HCT116 (cell line): ENCODE measurements at places on chromosomes 7 and 10. TPM values are rescaled to one million over a fixed set of nuclear protein-coding genes. Genes with fewer than 3 reads are reported as not detected.

DNA sequence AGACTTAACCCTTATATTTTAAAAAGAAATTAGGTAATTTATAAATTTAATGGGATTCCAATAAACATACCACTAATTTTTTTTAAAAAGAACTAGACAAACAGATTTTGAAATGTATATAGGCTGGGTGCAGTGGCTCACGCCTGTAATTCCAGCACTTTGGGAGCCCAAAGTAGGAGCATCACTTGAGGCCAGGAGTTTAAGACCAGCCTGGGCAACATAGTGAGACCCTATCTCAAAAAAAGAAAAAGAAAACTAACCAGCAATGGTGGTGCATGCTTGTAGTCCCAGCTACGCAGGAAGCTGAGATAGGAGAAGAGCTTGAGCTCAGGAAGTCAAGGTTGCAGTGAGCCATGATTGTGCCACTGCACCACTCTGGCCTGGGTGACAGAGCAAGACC is 62.7 kb downstream of the EZH2 start:
- H3K4me1 ChIP-seq: peaks cover 7% of the 10 kb centered on the region
- no peaks in the 10 kb centered on the region for H3K27me3 ChIP-seq
- peaks cover 48% of the 10 kb centered on the region for H3K36me3 ChIP-seq
- DNase-seq: no peak

POLR3A gene
- 26.6 TPM for total RNA-seq

GRCh38 chr7:130314305-130314704 is 21.3 kb downstream of the CPA4 start:
- no peaks in the 10 kb centered on the region for H3K4me1 ChIP-seq
- H3K27me3 ChIP-seq: no peaks in the 10 kb centered on the region
- H3K4me3 ChIP-seq: no peak overlapping the region
- H3K36me3 ChIP-seq: no peaks in the 10 kb centered on the region
- no peak overlapping the region for H3K27ac ChIP-seq

DNA sequence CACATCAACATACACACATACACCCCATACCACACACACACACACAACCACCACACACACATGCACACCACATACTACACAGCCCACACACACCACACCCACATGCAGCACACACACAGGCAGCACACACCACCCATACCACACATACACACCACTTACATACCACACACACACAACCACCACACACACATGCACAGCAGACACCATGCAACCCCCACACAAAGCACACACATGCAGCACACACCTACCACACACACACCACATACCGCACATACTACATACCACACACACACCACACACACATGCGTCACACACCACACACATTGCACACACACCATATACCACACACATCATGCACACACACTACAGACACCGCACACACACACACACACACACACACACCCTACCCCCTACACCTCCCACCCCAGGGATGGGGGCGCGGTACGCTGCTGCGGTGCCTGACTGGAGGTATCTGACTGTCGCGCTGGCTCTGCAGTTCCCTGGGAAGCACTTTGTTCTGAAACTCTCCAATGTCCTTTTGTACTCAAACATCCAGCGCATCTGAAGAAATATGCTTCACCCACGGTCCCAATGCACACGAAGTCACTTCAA is 5.4 kb upstream of the TRPV6 start:
- H3K27me3 ChIP-seq: peaks cover 9% of the 10 kb centered on the region; the same call in 1 of the 2 replicates
- no peak for DNase-seq
- H3K4me3 ChIP-seq: no peak overlapping the region
- no peak overlapping the region for H3K27ac ChIP-seq
- no peaks in the 10 kb centered on the region for H3K36me3 ChIP-seq
- peaks cover 1% of the 10 kb centered on the region for H3K4me1 ChIP-seq

DNA sequence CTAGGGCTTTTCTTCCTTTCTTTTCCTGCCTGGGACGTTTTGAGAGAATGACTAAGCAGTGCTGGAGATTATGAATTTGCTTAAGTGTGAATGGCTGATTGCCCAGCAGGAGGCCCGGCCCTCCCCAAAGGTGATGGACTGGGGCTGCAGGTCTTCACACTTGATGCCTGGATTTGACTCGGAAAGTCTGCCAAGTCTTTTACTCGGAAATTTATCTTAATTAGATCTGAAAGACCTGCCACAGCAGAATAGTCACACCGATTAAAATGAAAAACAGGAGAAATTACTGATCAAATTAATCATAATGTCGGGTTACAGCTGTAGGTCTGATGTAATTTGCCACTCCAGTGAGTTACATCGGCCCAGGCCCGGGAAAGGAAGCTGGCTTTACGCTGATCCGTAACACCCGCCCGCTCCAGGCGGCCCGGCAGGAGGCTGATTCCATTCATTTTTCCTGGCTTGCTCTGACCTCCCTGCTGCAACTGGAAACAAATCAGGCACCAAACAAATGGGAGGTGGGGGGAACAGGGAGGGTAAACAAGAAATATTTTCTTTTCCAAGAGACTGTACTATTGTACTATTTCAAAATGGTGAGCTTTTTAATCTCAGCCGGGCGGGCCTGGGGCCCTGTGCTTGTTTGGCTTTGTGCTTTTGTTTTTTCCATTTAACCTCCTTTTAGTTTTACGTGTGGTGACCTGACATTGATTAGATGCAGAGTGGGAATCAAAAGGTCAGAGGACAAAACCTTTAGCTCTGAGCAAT is 212.4 kb upstream of the YAE1 start:
- no peak overlapping the region for H3K4me3 ChIP-seq
- H3K27ac ChIP-seq: no peak overlapping the region
- peaks cover 24% of the 10 kb centered on the region for H3K27me3 ChIP-seq
- no peaks in the 10 kb centered on the region for H3K4me1 ChIP-seq
- DNase-seq: no peak

TRPV5 gene
- total RNA-seq: not detected

DNA sequence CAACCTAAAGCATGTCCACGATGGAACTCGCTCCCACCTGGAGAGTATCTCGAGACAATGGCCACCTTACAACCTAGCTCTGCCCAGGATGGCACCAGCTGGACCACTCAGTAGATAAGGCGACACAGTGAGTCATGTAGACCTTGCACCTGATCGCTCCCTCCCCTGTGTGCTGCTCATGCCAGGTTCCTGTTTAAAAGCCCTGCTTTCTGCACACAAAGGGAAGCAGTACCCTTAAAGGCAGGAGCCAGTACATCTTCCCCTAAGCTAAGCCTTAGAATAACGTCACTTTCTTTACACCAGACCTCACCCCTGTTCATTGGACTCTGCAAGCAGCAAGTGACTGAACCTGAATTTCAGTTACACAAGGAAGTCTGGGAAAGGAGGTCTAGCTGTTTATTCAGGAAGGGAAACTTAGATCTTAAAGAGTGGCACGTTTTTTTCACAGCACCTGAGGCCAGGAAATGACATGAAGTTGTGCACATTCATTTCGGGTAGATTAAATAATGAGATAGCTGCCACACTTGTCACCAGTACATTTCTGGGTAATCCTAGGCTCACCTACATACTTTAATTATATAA is 117.9 kb downstream of the MTPAP start:
- no peak for DNase-seq
- no peak overlapping the region for H3K4me3 ChIP-seq
- H3K4me1 ChIP-seq: no peaks in the 10 kb centered on the region
- no peaks in the 10 kb centered on the region for H3K36me3 ChIP-seq
- no peaks in the 10 kb centered on the region for H3K27me3 ChIP-seq

FFAR4 gene
- total RNA-seq: not detected

CYP3A7 gene
- total RNA-seq: not detected

KDM7A gene
- total RNA-seq: 11.6 TPM

GRCh38 chr7:29424984-29425309 is 138.7 kb upstream of the PRR15 start:
- no peak for DNase-seq
- no peaks in the 10 kb centered on the region for H3K27me3 ChIP-seq

DNA sequence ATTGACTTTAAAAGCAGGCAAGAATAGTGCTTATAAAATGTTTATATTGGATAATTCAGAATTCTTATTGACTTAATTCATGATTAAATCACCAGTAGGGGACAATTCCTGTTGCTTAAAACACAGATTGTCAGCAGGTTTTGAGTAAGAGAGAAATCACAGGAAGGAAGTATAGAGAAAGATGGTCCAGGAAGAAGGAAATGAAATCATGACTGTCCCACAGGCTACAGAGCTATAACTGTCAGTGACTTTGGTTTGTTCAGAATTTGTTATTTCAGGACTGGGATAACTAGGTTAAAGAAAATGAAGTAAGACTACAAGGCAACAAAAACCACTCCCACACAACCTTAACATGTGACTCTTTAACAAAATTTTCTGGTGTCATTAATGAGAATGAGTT is 6.8 kb downstream of the GNGT1 start:
- no peaks in the 10 kb centered on the region for H3K27me3 ChIP-seq
- peaks cover 16% of the 10 kb centered on the region; the same call in 1 of the 2 replicates for H3K4me1 ChIP-seq
- DNase-seq: no peak

DNA sequence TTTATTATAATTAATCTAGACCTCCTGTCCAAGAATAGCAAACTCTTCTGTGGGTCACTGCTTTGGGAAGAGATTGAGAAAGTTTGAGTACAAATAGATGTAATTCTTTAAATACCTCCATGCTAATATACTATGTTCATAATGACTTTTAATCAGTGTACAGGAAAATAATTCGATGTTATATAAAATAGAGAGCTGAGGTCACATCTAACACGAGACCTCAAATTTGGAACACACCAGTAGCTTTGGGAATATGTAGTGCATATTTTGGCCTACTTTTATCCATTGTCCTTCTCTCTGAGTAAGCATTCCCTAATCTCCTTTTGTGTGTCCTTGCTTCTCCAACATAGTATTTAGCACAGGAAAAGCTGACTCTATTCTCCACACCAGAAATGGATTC is 27.3 kb upstream of the CABCOCO1 start:
- H3K4me3 ChIP-seq: no peak overlapping the region
- no peaks in the 10 kb centered on the region for H3K27me3 ChIP-seq
- no peak overlapping the region for H3K27ac ChIP-seq
- no peak for DNase-seq

DNA sequence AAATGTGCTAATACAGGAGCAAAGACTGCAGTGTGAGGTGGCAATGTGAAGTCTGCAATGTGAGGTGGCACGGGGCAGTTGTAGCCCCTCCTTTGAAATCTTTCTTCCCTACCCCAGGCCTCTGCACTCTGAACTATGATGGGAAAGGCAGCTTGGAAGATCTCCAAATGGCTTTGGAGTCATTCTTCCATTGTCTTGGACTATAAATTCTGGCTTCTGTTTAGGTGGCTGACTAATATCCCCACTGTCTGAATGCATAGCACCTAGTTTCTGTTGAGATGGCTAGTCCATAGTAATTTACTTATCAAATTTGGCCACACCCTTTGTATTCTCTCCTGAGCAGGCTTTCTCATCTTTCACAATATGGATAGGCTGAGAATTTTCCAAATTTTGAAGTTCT is 175.0 kb downstream of the CFTR start:
- H3K36me3 ChIP-seq: no peaks in the 10 kb centered on the region
- no peaks in the 10 kb centered on the region for H3K4me1 ChIP-seq
- H3K27ac ChIP-seq: no peak overlapping the region
- H3K4me3 ChIP-seq: no peak overlapping the region
- no peak for DNase-seq

AASS gene
- total RNA-seq: 5.1 TPM

DNA sequence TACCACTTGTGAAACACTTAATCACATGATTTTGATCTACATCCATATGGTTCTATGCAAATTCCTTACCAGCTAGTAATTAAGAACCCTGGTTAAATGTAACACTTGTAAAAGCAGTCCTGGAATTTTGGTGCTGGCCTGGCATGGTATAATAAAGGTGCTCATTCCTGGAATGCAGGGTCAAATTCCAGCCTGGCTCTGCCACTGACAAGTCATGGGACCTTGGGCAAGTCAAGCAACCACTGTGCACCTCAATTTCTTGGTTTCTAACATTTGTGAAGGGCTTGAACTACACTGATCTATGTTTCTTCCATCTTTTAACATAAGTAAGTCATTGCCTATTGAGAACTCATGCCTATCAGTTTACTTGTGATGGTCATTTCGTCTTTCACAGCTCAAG is 91.9 kb upstream of the PIK3CG start:
- peaks cover 94% of the 10 kb centered on the region for H3K4me1 ChIP-seq
- peak overlapping the region; percentile 87 for H3K27ac ChIP-seq
- peak; percentile 21 for DNase-seq
- no peaks in the 10 kb centered on the region for H3K27me3 ChIP-seq
- H3K36me3 ChIP-seq: no peaks in the 10 kb centered on the region

- no peaks in the 10 kb centered on the region for H3K27me3 ChIP-seq
- no peak for DNase-seq
- H3K4me1 ChIP-seq: no peaks in the 10 kb centered on the region
- H3K27ac ChIP-seq: no peak overlapping the region
- H3K36me3 ChIP-seq: no peaks in the 10 kb centered on the region
- H3K4me3 ChIP-seq: no peak overlapping the region
Measured at GRCh38 chr7:82152858-82153257, 290.7 kb downstream of the CACNA2D1 start.

TMEM236 gene
- 0.07 TPM for total RNA-seq

DNA sequence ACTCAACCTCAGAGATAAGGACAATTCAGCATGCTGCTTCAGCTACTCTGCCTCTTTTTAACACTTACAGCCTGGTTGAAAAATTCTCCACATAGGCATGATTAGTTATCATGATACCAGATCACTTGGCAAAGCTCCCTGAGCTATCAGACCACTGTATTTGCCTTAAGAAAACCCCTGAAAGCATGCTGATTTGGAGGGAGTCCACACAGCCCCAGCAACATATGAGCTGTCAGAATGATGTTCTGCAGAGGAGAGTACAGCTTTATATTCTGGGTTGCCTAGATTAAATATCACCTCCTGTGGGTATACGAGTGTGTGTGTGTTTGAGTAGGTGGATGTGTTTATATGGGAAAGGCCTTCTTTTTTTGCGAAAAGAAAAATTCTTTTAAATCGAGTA is 170.2 kb upstream of the CHRM2 start:
- H3K4me1 ChIP-seq: no peaks in the 10 kb centered on the region
- H3K36me3 ChIP-seq: no peaks in the 10 kb centered on the region
- no peaks in the 10 kb centered on the region for H3K27me3 ChIP-seq
- no peak overlapping the region for H3K27ac ChIP-seq
- H3K4me3 ChIP-seq: no peak overlapping the region

- H3K4me1 ChIP-seq: no peaks in the 10 kb centered on the region
- no peaks in the 10 kb centered on the region for H3K36me3 ChIP-seq
- no peaks in the 10 kb centered on the region for H3K27me3 ChIP-seq
- DNase-seq: no peak
- H3K4me3 ChIP-seq: no peak overlapping the region
Measured at GRCh38 chr10:27433976-27434375, 70.1 kb upstream of the RAB18 start.

DNA sequence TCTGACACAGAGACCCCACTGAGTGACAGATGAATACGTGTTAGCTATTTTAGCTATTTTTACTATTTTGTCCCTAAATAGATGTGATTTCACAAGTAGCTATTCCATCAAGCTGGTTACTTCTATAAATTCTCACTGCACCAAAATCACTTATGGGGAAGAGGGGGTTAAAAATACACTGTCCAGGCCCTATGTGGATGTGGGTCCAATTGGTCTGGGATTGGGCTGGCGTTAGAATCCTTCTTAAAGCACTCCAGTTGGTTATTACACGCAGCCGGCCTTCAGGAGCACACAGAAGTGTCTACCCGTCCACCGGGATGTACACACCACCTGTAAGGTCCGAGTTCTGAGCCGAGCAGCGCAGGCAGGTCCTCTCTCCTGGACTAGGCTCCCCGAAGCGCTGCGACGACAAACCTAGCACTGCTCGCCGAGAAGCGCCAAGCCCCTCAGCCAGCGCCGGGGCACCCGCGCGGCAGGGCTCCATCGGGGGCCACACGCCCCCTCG is 222.3 kb upstream of the MKLN1 start:
- peaks cover 12% of the 10 kb centered on the region for H3K4me1 ChIP-seq
- H3K4me3 ChIP-seq: peak overlapping the region; percentile 7
- no peak for DNase-seq
- 0 out of 2 replicates have a peak, but pooled peaks cover 2% of the 10 kb centered on the region for H3K36me3 ChIP-seq
- H3K27ac ChIP-seq: peak overlapping the region; percentile 9; the same call in 1 of the 2 replicates
- no peaks in the 10 kb centered on the region for H3K27me3 ChIP-seq
